K562 (cell line): ENCODE measurements at places on chromosomes 1 and 21. TPM values are rescaled to one million over a fixed set of nuclear protein-coding genes. Genes with fewer than 3 reads are reported as not detected.

SIPA1L2 gene
- total RNA-seq = 0.07 and 0.22 TPM in 2 replicates

EPHA10 gene
- total RNA-seq = 0.02 TPM in 1 of 2 replicates, not detected in the other

TNNI3K gene
- not detected in 2 replicates for total RNA-seq

FAM177B gene
- total RNA-seq = not detected in 2 replicates

KANK4 gene
- not detected in 2 replicates for total RNA-seq

KIAA1614 gene
- total RNA-seq = 0.16 and 0.36 TPM in 2 replicates

- H3K4me3 ChIP-seq = no peak overlapping the region
- H3K27me3 ChIP-seq = no peaks in the 10 kb centered on the region
- H3K27ac ChIP-seq = no peak overlapping the region
- no peaks in the 10 kb centered on the region for H3K4me1 ChIP-seq
These were observed 589.7 kb downstream of the LMO4 start for GRCh38 chr1:87918398-87918797.

DNA sequence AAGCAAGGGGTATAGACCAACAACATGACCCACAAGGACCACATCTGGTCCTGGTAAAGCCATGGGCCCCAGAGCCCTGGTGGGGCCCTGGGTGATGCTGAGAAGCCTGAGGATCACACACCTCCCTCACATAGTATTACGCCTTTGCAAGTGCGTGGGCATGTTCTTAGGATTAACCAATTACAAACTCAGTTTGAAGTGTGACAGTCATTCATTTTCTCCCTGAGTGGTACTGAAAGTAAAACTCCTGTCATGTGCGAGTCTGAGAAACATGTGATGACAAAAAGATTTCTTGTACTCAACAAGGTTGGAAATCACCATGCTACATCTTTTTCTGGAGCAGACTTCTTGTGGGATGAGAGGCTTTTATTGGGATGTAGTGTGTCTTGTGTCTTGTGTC is 315.3 kb upstream of the DUSP10 start:
- H3K27me3 ChIP-seq = no peaks in the 10 kb centered on the region; the same call in 2 of the 3 replicates
- DNase-seq = no peak
- no peaks in the 10 kb centered on the region for H3K4me1 ChIP-seq
- no peak overlapping the region for H3K27ac ChIP-seq
- H3K36me3 ChIP-seq = no peaks in the 10 kb centered on the region

DNA sequence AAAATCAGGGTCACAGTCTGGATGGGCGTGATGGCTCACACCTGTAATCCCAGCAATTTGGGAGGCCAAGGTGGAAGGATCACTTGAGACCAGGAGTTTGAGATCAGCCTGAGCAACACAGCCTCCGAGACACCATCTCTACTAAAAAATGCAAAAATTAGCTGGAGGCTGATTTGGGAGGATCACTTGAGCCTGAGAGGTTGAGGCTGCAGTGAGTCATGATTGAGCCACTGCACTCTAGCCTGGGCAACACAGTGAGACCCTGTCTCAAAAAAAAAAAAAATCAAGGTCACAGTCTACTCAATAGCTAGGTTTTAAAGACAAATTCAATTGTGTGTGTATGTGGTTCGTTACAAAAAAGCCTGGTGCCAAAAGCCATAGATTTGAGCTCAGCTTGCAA is 34.4 kb downstream of the TRIM67 start:
- no peaks in the 10 kb centered on the region for H3K36me3 ChIP-seq
- H3K4me1 ChIP-seq = peaks cover 41% of the 10 kb centered on the region
- H3K4me3 ChIP-seq = no peak overlapping the region
- H3K27me3 ChIP-seq = no peaks in the 10 kb centered on the region; the same call in 2 of the 3 replicates
- H3K27ac ChIP-seq = no peak overlapping the region

DNA sequence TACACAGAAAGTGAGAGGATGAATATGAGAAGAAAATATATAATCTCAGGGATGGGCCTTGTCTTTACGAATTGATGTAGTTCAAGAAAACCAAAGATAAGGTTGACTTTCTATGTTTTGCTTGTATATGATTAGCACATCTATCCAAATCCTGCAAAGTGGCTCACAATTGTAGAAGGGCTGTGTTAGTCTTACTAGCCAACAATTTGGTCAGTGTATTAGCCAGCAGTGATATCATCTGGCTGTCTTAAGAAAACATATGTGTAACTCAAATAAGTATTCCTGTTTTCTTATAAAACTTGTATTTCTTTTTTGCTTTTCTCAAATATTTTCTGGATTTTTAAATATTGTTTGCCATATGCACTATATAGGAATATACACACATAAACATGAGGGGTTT is 5.5 kb downstream of the SDCCAG8 start:
- H3K27ac ChIP-seq = no peak overlapping the region
- peaks cover 22% of the 10 kb centered on the region for H3K4me1 ChIP-seq
- no peak for DNase-seq
- no peak overlapping the region for H3K4me3 ChIP-seq

- no peaks in the 10 kb centered on the region for H3K4me1 ChIP-seq
- no peaks in the 10 kb centered on the region for H3K36me3 ChIP-seq
- DNase-seq = no peak
- H3K4me3 ChIP-seq = no peak overlapping the region
- H3K27ac ChIP-seq = no peak overlapping the region
- H3K27me3 ChIP-seq = peaks cover 6% of the 10 kb centered on the region
These were observed 8.3 kb upstream of the CYP4B1 start for GRCh38 chr1:46790446-46791101.

DNA sequence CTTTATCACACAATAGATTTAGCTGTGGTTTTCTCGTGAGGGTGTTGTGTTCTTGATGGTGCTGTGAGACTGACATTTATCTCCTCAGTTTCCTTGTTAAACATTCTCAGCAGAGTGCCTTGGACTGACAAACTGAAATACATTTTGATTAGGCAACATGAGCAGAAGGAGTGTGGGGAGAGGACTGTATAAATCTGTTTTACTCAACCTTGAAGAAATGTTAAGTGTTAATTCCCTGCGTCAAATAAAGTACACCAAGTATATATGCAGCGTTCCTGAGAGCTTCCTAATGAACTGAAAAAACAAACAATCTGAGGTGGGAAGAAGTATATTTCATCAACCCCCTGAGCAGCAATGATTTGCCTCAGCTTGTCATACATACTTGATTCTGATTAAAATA is 540.3 kb upstream of the B3GALT2 start:
- H3K27ac ChIP-seq = no peak overlapping the region
- H3K4me3 ChIP-seq = no peak overlapping the region
- no peaks in the 10 kb centered on the region for H3K27me3 ChIP-seq
- no peaks in the 10 kb centered on the region for H3K36me3 ChIP-seq
- DNase-seq = no peak
- no peaks in the 10 kb centered on the region for H3K4me1 ChIP-seq

- no peaks in the 10 kb centered on the region for H3K4me1 ChIP-seq
- DNase-seq = no peak
- no peak overlapping the region for H3K27ac ChIP-seq
These were observed 59.6 kb downstream of the FMN2 start for GRCh38 chr1:240151136-240151735.

GRCh38 chr1:21761052-21761451 is 21.9 kb downstream of the USP48 start:
- peaks cover 27% of the 10 kb centered on the region for H3K36me3 ChIP-seq
- H3K4me1 ChIP-seq = peaks cover 44% of the 10 kb centered on the region
- H3K27me3 ChIP-seq = no peaks in the 10 kb centered on the region
- no peak for DNase-seq
- no peak overlapping the region for H3K4me3 ChIP-seq
